ENCODE measurements at places on chromosomes 5 and 9.

DNA sequence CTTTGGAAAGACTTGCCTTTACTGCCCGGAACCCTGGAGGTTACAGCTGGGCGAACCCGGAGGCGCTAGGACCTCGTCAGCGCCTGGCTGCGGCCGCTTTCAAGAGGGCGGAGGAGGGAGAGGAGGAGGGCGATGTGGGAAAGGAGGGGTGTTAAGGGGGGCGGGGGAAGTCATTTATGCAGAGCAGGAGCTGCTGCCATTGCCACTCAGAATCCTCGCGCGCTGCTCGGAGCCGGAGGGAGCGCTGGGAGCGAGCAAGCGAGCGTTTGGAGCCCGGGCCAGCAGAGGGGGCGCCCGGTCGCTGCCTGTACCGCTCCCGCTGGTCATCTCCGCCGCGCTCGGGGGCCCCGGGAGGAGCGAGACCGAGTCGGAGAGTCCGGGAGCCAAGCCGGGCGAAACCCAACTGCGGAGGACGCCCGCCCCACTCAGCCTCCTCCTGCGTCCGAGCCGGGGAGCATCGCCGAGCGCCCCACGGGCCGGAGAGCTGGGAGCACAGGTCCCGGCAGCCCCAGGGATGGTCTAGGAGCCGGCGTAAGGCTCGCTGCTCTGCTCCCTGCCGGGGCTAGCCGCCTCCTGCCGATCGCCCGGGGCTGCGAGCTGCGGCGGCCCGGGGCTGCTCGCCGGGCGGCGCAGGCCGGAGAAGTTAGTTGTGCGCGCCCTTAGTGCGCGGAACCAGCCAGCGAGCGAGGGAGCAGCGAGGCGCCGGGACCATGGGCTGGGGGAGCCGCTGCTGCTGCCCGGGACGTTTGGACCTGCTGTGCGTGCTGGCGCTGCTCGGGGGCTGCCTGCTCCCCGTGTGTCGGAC is at the start of gene PCSK5:
Gene PCSK5, plus strand, starts transcription at position 202 of the 805 bp plus-strand sequence. Its CDS starts 509 bp downstream, at position 711.
- DNase-seq: peak; percentile 38

DNA sequence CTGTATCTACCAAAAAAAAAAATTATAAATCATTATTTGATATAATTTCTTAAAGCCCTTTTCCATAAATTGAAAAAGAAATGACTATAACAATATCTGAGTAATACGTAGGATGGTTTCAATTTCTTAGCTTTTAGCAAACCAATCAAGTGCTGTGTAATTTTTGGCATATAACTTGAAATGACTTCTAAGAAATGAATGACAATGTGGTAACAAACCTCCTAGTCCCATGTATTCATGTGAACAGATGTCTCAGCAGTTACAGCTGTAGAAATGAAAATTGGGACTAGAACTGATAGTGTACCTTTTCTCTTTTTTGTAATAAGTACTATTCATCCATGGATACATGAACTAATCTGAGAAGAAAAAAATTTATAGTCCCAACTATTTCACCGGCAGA is 307.0 kb downstream of the BNC2 start:
- no peak for DNase-seq

GRCh38 chr5:137960819-137961218 is 71.6 kb downstream of the PKD2L2 start:
- no peak for DNase-seq

GRCh38 chr5:178583279-178583678 is 6.9 kb downstream of the COL23A1 start:
- no peak for DNase-seq

DNA sequence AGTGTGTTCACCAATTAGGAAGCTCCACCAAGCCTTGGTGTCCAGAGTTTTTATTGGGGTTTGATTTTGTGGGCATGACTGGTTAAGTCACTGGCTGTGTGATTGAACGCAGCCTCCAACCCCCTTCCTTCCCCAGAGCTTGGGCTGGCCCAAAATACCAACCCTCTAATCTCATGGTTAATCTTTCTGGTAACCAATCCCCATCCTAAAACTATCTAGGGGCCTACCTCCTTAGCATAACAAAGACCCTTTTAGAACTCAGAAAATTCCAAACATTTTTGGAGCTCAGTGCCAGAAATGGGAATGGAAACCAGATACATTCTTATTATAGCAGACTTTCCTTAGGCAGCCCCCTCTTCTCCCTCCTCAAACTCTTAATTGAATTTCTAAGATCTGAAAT is 35.9 kb upstream of the HRH2 start:
- DNase-seq: no peak

GRCh38 chr9:1979741-1980367 is 35.3 kb upstream of the SMARCA2 start:
- DNase-seq: peak; percentile 92

DNA sequence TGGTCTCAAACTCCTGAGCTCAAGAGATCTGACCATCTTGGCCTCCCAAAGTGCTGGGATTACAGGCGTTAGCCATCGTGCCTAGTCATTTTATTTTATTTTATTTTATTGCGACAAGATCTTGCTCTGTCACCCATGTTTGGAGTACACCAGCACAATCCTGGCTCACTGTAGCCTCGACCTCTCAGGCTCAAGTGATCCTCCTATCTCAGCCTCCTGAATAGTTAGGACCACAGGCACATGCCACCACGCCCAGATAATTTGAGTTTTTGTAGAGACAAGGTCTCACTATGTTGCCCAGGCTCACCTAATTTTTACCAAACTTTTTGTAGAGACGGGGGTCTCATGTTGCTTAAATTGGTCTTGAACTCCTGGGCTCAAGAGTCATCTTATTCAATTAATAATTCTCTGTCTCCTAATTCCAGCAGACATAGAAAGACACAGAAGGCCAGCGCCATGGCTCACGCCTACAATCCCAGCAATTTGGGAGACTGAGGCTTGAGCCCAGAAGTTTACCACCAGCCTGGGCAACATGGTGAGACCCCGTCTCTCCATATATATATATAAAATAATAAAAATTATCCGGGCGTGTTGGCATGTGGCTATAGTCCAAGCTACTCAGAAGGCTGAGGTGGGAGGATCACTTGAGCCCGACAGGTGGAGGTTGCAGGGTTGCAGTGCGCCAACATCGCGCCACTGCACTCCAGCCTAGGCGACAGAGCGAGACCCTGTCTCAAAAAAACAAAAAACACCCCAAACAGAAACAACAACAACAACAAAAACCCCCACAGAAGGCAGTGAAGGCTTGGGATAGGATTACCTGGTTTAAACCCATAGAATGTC is 1.0 kb upstream of the UBAP1 start:
- peak; percentile 12 for DNase-seq

DNA sequence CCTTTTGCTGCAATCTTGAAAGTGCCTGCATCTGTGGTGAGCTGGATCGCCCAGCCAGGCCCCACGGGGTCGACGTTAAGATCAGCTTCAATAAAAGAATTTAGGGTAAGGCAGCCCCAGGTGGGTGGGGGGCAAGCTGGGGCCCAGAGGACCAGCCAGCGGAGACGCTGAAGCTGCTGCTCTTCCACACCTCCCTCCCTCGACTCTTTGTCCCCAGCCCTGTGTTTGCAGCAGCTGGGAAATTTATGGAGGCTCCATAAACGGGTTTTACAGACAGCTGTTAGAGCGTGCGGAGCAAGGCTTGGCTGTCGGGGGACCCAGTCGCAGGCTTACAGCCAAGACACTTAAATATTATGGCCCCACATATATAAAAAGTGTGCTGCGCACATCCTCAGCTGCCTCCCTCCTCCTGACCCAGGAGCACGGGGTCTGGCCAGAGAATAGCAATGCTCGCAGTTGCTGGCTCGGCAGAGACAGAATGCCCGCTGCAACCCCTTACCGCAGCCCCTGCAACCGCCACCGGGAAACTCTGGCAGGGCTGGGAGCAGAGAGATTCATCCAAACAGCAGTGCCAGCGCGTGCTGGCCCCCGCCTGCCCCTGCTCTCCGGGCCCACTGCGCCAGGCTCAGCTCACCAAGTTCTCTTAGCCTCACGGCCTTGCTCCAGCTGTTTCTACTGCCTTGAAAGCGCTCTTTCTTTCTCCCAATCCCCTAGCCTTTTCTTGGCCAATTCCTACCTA is 28.4 kb upstream of the MVB12B start:
- DNase-seq: no peak

GRCh38 chr5:139911425-139912120 is 116.0 kb downstream of the PSD2 start:
- DNase-seq: no peak

- no peak for DNase-seq
Observed at GRCh38 chr5:172403817-172404216, 50.5 kb downstream of the SH3PXD2B start.

DNA sequence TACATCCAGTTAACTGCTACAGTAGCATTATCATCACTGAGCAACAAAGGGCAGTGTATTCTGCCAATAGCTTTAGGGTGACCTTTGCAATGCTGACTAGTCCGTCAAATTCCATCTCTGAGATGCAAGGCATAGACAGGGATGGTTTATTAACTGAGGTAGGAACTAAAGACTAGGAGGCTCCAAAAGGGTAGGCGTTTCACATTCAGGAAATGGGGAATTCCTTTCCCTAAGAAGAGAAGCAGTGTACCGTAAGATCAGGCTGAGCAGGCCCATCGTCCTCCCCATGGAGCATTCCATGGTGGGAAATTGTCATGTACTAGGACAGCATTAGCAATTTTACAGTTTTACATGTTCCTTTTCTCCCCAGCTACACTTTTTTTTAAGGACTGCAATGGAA is 157.7 kb downstream of the BNC2 start:
- no peak for DNase-seq

DNA sequence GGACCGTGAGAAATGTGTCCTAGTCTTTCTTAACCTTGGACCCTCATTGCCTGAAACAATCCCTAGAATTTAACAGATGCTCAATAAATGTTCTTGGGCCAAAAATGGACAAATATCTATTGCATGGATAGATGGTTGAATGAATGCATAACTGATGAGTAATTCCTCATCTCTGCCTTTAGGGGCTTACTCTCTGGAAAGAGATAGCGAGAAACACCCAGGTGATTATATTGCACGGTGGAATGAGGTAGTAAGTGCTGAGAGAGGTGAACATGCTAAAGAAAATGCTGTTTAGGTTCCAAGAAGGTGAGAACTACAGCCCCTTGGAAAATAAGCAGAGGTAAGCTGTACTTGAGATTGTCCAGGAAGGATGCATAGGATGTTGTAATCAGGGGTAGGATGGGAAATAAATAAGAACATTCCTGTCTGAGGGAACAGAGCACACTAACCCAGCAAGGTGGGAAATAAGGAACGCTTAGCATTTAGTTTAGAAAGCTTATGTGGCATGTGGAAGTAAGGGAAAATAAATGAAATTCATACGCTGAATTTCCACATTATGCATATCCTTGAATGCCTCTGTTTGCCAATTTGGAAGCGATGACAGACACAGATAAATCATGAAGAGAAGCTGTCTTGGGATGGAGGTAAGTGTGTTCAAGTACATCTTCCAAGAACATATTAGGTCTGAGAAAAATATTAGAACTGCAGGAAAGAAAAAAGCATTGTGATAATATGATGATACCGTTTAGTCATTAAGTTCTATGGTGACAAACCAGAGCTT is 426.6 kb downstream of the ARHGEF28 start:
- no peak for DNase-seq

DNA sequence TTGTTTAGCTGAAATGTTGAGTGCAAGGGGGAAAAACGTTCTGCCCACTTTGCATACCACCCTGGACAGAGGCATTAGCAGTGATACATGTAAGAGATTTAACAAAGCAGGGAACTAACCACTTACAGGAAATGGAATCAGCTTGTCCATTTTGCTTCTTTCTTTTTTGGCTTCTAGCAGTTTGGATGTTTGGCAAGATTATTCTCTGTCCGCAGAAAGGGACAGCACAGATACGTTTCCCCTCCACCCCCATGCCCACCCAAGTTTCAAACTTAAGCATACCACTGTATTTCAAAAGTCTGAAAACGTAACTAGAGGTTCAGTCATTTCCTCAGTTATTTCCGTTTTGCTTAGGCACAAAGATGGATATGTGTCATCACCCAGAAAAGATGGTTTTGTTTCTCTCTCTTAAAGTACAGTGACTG is 118.4 kb downstream of the GDNF start:
- no peak for DNase-seq

- DNase-seq: no peak
Observed at GRCh38 chr5:53418826-53419658, 61.4 kb upstream of the FST start.

Data from RPMI8226 (cell line).